ENCODE measurements at places on chromosomes 2 and 18.

DNA sequence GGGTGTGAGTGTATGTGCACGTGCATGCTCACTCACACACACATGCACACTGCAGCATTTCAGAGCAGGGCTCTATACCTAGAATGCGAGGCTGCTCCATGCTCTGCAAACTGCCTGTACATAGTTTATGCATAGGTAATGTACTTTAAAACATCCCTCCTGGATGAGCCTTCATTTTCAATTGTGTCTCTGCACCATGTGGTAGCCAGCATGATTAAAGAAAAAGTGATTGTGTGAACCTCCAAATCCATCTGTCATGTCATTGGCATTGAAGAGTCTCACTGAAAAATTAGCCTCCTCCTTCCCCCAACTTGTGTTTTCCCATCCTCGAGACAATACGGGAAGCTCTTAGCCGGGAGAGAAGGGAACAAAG, 120.9 kb upstream of the SPATS2L start:
- no peak for DNase-seq

DNA sequence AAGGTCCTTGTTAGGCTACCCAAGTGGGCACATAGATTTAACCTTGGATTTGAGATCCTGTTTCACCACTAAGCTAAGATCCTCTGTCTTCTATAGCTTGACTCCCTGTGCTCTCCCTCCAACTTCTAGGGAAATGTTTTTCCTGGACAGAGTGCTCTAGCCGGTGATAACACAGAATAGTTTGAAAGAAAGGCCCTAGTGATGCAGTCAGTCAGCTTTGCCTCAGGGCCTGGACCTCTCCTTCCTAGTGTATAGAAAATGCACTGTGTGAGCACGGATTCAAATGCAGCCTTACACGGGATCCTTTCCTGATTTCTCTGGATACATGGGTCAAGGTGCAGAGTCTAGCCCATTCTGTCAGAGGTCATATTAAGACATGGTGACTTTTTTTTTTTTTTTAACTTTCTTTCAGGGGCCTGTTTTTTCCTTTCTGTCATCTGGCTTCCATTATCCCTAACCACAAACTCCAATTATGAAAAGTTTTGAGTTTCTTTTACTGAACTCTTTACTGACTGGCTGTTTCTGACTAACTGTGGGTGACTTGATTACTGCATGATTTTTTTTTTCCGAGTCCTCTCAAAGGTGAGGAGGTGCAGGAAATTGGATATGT, 122.6 kb downstream of the LRP1B start:
- DNase-seq, result no peak

DNA sequence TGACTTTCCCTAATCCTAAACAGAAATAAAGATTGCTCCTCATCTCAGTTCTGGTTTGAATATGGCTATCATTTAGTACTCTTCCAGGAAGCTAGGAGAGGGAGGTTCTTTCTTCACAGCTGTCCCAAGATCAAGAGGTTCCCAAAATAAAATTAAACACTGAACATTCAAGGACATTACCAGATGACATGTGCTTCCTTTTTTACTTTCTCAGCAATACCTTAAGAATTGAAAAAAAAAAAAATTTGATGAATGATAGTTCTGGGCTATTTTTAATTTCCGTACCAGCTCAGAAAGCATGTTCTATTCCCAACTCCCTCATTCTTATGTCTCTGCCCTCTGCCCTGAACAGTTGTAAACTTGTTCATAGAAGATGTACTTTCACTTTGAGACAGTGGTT, 61.7 kb upstream of the MYL1 start:
- no peak for DNase-seq

DNA sequence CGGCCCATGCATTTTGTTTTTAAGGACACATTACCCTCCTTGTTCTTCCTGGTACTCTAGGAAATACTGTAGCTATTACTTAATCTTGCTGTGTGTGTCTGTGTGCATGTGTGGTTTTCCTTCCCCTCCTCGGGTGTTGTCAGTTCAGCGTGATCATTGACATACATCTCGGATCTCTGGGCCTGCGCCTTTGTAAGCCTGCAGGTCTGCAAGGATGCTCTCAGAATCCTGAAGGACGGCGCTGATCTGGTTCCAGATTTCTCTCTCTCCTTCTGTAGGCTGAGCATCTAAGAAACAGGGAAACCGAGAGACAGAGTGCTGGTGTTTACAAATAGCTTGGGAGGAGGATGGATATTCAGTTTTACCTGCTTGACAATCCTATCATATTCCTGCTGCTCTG, 100.2 kb downstream of the CYRIA start:
- DNase-seq, result no peak

GRCh38 chr2:236047886-236048540, 120.2 kb downstream of the GBX2 start:
- DNase-seq, result no peak

GRCh38 chr2:153873052-153874048, 1.6 kb downstream of the GALNT13 start:
- DNase-seq, result no peak

DNA sequence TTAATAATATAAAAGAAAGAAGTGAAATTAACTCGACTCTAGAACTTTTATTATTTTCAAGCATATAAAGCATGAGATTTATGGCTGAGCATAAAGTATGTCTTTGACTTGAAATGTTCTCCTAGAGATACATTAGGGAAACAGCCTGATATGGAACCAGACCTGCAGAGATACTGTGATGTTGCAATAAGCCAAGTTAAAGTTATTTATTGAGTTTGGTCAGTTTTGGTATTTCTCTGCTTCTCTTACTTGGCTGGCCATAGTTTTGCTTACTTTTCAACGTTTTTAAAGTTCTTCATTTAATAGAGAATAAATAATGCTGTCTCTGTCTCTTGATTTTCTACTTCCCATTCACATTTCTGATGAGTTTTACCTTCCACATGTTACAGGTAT, 76.0 kb downstream of the GFPT1 start:
- no peak for DNase-seq

DNA sequence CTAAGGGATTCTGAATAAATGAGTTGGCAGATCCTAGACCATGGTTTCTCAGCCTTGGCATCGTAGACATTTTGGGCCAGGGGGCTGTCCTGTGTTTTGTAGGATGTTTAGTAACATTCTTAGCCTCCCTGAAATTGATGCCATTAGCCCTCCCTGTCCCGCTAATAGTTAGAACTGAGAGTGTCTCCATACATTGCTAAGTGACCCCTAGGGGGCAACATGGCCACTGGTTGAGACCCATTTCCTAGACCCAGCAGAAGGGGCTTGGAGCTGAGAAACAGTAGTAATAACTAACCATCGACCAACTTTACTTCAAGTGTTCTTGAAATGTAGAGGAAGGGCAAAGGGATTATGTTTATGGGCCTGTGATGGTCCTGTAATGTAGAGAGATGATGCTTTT, 40.8 kb downstream of the KCMF1 start:
- DNase-seq, result no peak

DNA sequence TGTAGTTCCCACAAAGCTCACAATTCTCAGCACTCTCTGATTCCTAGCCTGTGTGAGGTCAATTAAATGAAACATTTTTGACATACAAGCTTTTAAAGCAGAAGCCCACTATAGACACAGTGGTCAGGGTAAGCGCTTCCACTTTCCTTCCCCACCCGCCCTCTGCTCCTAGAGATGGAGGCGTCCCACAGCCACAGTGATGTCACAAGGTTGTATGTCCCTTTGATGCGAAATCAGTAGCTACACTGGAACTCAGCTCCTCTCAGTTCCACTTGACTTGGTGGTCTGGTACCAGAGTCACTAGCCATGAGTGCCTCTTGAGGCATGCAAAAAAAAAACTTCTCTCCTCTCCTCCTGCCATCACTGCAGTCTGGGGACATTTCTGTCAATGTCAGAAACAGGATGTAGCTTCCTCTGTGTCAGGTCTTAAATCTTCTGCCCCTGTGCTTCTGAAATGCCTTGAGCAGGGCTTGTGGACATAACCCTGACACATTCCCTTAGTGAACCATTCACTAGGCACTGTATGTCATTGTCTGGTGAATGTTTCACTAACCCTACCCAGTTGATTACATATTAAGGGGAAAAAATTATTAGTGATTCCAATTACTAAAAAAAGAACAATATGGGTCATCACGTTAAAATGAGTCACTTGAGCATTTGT, 7.8 kb downstream of the SULT1C4 start:
- DNase-seq, result no peak

DNA sequence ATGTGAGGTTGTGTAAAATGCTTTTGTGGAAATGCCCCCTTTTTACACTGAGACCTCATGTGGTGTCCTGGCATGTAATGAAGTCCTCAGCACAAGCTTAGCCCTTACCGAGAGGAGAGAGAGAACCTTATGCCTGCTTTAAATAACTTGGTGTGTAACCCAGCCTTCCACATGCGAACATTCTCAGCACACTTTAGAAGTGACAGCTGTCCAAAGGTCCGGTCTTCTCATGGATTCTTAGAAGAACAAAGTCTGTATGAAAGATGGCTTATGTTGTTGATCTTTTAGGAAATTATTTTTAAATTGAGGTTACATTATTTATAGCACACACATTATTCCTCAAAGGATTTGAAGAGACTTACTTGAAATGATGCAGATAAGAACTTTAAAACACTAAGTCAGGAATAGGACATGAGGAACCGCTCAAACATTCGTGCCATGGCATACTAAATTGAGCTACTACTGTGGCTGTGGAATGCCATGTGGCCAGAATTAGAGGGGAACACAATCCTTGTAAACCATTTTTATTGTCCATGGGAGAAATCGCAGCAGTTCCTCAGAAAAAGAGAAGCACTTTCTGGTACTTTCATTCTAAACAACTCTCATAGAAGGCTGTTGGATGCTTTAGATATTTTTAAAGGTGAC, 79.6 kb downstream of the WDSUB1 start:
- no peak for DNase-seq

GRCh38 chr2:100224988-100225710, 82.8 kb upstream of the AFF3 start:
- no peak for DNase-seq

- DNase-seq, result no peak
Measured at GRCh38 chr18:64618390-64618789, 469.5 kb upstream of the LINC00305 start.

DNA sequence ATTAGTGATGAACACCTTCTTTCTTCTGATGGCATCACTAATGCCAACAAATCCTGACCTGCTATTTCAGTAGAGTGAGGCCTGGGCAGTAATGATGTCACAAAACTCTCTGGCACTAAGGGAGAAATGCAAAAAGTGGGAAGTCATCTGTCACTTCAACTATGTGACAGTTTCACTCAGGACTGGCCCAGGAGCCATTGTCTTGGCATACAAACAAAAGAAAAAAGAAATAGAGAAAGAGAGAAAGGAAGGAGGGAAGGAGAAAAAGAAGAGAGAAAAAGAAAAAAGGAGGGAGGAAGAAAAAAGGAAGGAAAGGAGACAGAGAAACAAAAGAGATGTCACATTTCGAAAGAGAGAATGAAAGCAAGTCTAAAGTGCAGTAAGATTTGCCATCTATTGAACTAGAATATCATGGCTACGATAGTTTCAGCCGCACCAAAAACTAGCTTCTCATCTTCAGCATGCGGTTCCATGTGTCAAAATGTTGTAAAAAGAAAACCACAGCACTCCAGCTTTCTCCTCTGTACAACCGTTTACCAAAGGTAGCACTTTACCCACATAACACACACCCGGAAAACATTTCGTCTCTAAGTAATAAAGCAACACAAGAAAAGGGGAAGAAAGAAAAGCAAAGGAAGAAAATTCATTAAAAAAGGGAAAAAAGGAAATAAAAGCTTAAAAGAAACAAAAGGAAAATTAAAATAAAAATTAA, 50.1 kb downstream of the CD226 start:
- no peak for DNase-seq

DNA sequence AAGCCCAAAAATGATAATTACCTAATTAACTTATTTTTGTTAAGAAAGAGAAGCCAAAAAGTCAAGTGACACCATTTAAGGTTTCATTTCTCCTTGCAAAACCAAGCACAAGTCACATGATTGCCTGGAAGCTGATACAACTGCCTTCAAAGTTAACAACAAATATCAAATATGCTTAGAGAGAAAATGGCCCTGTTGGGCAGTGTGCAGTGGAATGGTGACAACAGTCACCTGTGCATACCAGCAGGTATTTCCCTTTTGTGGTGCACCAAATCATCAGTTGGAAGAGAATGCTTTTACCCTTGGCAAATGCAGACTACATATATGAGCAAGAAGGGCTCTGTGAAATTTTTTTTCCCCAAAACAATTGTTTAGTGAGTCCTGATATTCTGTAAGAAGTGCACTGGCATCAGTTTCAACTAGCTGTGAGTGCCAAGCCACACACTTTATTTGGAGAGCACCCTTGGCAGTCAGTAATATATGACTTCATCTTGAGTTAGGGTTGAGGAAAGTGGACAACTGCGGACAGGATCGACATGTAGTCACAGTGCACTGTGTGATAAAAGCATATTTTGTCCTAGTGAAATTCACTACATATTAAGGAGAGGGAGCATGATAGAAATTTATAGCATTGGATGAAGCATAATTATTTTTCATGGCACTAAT, 74.9 kb upstream of the DOCK10 start:
- DNase-seq, result no peak

DNA sequence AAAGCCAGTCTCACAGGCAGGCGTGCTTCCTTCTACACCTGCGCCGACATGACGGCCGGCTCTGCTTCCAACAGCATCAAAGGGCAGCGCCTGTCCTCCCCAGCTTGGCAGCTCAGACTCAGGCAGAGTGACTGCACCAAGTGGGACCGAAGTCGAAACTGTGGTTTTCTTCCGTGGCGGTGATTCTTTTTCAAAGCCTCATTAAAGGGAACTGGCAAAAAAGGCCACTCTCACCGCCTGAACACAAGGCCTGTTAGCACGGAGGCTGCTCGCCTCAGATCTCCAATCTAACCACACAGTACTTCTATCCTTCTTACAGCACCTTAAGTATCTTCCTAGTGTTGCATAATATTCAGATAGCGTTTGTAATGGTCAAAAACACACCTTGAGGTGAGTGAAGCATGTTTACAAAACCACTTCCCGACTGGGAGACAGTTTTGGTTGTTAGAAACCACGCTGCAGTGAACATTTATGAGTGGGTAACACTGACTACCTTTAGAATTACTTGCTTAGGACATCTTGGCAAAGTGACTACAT, 236.4 kb downstream of the HDAC4 start:
- no peak for DNase-seq

DNA sequence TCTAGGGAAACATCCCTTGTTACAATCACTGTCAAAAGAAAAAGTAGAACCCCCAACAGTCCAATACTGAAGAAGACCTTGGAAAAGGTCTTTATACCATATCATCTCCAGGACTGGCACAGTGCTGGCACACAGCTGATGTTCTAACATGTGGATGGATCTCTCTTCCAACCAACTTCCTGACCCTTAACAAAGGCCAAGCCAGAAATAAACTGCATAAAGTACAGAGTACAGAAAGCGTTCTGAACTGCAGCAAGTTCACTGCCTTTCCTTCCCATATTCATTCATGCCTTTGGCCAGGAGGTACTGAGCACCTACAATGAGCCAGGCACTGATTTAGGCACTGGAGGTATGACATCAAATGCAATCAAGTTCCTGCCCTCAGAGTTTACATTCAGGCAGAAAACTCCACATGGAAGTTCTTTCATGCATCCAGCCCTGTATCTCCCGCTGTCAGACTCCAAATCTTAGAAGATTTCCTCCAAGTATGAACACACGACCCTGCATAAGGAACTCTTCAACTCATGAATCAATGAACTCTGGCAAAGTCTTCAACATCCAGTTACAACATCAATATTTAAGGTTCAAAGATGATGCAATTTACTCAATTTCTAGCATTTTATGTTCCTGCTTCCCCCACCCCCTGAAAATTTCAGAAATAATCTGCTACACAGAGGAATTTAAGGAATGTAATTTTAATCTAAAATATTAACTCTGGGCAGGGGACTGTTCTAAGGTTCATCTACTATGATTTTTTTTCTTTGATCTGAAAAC, 33.8 kb downstream of the ACVR1 start:
- DNase-seq, result no peak

Measured in thoracic aorta (tissue), 2 donors.